ENCODE measurements at places on chromosomes 6 and 20.

DNA sequence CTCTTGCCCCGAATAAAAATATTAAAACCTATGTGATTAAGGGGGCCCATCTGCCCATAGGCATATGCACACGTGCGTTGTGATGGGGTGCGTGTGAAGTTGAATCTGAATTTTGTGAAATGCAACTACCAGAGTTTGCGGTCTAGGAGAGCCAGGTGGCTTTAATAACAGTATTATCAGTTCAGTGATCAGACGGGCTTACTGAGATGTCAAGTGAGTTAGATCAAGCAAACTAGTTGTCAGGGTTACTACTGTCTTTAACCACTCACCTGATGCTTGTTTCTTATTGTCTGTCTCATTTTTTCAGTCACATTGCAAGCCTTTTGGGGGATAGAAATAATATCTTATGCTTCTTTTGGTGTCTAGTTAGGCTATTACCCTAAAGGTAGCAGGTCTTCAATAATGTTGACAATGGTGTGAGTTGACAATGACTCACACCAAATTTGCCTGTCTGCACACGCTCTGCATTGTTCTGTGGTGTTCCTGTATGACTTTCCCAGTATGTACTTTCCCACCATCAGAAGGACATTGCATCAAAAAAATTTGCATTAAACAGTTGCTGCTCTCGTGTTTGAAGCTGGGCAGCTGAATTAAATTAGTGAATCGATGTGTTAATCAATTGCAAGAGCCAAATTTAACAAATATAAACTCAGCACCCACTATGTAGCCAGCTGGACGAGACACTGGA, 103.1 kb upstream of the NAA20 start:
- H3K4me1 ChIP-seq, result peaks cover 18% of the 10 kb centered on the region
- H3K27me3 ChIP-seq, result no peaks in the 10 kb centered on the region
- peak overlapping the region; percentile 86 for H3K27ac ChIP-seq
- no peak for DNase-seq

GRCh38 chr6:52233975-52234823, 10.1 kb downstream of the IL17F start:
- no peaks in the 10 kb centered on the region for H3K4me1 ChIP-seq
- H3K27me3 ChIP-seq, result no peaks in the 10 kb centered on the region
- H3K27ac ChIP-seq, result no peak overlapping the region
- no peak overlapping the region for H3K4me3 ChIP-seq
- DNase-seq, result no peak
- no peaks in the 10 kb centered on the region for H3K36me3 ChIP-seq

- peak overlapping the region; percentile 95 for H3K4me3 ChIP-seq
- H3K36me3 ChIP-seq, result no peaks in the 10 kb centered on the region
- H3K27ac ChIP-seq, result no peak overlapping the region
- no peak for DNase-seq
Measured at GRCh38 chr20:25197183-25197869, 1.8 kb downstream of the ENTPD6 start.

DNA sequence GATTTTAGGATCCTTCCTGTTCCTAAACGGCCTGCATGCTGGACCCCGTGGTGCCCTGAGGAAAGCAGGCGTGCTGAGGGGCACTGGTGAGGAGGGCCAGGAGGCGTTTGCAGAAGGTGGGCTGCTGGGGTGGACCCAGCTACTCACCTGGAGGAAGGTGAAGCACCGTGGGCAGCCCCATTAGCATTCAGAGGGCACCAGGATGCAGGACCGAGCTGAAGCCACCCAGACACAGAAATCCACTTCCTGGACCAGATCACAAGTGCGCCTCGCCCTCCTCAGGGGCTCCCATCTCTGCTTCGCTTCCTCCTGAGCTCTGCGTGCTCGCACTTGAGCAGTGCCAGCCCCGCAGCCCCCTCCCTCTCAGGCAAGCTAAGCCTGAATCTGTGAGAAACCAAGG, 187.0 kb downstream of the SYNDIG1 start:
- no peak overlapping the region for H3K27ac ChIP-seq
- H3K36me3 ChIP-seq, result no peaks in the 10 kb centered on the region
- no peaks in the 10 kb centered on the region for H3K4me1 ChIP-seq
- H3K4me3 ChIP-seq, result no peak overlapping the region

DNA sequence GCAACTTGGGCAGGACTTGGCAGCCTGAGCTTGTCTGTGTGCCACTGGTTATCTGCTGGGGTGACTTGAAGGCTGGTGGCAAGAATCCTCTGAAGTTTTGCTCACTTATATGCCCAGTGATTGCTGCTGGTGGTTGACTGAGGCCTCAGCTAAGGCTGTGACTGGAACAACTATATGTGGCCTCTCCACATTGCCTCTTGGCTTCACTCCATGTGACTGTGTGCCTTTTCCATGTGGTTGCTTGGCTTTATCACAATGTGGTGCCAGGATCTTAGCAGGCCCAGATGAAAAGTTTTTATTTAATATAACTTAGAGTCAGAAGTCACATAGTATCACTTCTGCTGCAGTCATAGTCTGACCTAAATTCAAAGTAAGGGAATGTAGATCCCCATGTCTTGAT, 104.5 kb downstream of the ADAT2 start:
- no peaks in the 10 kb centered on the region for H3K4me1 ChIP-seq
- no peak for DNase-seq
- H3K4me3 ChIP-seq, result no peak overlapping the region
- no peak overlapping the region for H3K27ac ChIP-seq

DNA sequence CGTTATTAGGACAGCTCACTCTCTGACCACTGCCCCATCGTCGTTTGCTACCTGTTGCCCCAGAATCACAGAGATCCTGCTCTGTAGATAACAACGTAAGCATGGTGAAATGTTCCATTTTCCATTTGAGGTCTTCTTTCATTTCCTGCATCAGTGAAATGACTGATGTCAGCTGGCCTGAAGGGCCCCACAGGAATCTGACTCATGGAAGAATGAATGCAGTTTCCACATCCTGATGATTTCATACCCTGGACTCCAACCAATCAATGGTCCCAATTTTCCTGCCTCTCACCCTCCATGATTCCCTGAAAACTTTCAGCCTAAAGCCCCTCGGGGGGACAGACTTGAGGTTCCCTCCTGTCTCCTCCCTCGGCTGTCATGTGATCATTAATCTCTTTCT, 394.4 kb upstream of the CDH4 start:
- H3K4me1 ChIP-seq, result no peaks in the 10 kb centered on the region
- H3K4me3 ChIP-seq, result no peak overlapping the region
- no peaks in the 10 kb centered on the region for H3K27me3 ChIP-seq
- DNase-seq, result no peak
- H3K27ac ChIP-seq, result no peak overlapping the region

GRCh38 chr20:54014293-54014926, 56.0 kb downstream of the BCAS1 start:
- no peak for DNase-seq
- no peaks in the 10 kb centered on the region for H3K4me1 ChIP-seq
- no peaks in the 10 kb centered on the region for H3K36me3 ChIP-seq
- no peak overlapping the region for H3K4me3 ChIP-seq

GRCh38 chr6:36247693-36248092, 22.2 kb upstream of the PNPLA1 start:
- no peak overlapping the region for H3K27ac ChIP-seq
- H3K4me1 ChIP-seq, result no peaks in the 10 kb centered on the region
- H3K4me3 ChIP-seq, result no peak overlapping the region
- DNase-seq, result no peak

- H3K4me1 ChIP-seq, result peaks cover 4% of the 10 kb centered on the region
- H3K27ac ChIP-seq, result no peak overlapping the region
- H3K4me3 ChIP-seq, result no peak overlapping the region
- DNase-seq, result no peak
Measured at GRCh38 chr6:24387818-24388217, 14.9 kb upstream of the MRS2 start.

GRCh38 chr6:148144917-148145521, 197.6 kb upstream of the SASH1 start:
- H3K4me3 ChIP-seq, result peak overlapping the region; percentile 22
- no peaks in the 10 kb centered on the region for H3K27me3 ChIP-seq
- H3K36me3 ChIP-seq, result no peaks in the 10 kb centered on the region
- DNase-seq, result no peak

- no peak overlapping the region for H3K4me3 ChIP-seq
- no peak for DNase-seq
- no peak overlapping the region for H3K27ac ChIP-seq
Measured at GRCh38 chr6:51585264-51585663, 502.1 kb downstream of the PKHD1 start.

GRCh38 chr6:22709803-22710202, 140.4 kb downstream of the HDGFL1 start:
- no peak overlapping the region for H3K27ac ChIP-seq
- H3K4me3 ChIP-seq, result no peak overlapping the region
- DNase-seq, result no peak
- H3K27me3 ChIP-seq, result no peaks in the 10 kb centered on the region
- H3K36me3 ChIP-seq, result no peaks in the 10 kb centered on the region

DNA sequence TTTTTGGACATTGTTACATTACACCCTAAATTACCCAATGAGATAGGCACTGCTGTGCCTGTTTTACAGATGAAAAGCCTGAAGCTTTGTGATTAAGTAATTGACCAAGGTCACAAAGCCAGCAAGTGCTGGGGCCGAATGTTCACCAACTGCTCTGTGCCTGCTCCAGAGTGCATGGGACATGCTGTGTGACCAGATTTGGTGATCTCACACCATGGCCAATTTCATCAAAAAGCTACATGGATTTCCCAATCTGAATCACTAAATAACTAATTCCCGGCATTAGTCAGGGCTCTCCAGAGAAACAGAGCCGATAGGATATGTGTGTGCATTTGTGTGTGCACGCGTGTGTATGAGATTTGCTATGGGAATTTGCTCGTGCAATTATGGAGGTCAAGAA, 228.3 kb upstream of the ECI2 start:
- H3K27me3 ChIP-seq, result no peaks in the 10 kb centered on the region
- H3K4me1 ChIP-seq, result peaks cover 11% of the 10 kb centered on the region
- no peak overlapping the region for H3K4me3 ChIP-seq
- H3K36me3 ChIP-seq, result no peaks in the 10 kb centered on the region
- no peak overlapping the region for H3K27ac ChIP-seq
- DNase-seq, result no peak

DNA sequence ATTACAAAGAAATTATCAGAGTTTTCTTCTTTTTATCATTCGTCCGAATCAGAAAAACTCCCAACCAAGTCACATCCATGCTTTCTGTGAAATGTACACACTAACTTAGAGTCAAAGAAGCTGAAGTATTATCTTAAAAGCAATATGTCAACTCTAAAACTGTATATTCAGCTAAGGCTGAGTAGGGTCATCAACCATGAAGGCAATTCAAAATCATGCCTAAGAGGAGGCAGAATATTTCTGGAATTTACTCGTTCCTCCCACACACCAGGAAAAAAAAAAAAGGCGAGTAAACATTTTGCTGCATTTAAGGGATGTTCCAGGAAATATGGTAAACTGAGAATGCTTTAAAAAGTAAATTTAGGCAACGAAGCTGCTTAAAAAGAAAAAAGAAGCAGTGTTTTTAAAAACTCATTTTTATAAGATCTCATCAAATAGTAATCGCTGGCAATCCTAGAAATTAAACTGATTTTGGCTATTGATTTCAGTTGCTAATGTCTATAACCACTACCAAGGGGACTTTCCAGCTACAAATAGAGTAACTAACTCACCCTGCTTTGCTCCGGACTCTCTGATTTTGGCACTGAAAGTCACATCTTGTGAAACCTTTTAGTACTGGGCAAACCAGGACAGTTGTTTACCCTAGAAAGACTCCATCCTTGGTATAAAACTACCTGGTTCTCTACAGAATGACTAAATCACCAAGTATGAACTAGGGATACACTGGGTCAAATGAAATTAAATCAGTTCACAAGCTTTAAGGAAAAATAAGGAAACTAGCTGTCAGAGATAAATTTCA, 82.8 kb downstream of the MBOAT1 start:
- H3K4me3 ChIP-seq, result no peak overlapping the region
- peak overlapping the region; percentile 7 for H3K27ac ChIP-seq
- DNase-seq, result no peak
- H3K4me1 ChIP-seq, result no peaks in the 10 kb centered on the region
- no peaks in the 10 kb centered on the region for H3K27me3 ChIP-seq

DNA sequence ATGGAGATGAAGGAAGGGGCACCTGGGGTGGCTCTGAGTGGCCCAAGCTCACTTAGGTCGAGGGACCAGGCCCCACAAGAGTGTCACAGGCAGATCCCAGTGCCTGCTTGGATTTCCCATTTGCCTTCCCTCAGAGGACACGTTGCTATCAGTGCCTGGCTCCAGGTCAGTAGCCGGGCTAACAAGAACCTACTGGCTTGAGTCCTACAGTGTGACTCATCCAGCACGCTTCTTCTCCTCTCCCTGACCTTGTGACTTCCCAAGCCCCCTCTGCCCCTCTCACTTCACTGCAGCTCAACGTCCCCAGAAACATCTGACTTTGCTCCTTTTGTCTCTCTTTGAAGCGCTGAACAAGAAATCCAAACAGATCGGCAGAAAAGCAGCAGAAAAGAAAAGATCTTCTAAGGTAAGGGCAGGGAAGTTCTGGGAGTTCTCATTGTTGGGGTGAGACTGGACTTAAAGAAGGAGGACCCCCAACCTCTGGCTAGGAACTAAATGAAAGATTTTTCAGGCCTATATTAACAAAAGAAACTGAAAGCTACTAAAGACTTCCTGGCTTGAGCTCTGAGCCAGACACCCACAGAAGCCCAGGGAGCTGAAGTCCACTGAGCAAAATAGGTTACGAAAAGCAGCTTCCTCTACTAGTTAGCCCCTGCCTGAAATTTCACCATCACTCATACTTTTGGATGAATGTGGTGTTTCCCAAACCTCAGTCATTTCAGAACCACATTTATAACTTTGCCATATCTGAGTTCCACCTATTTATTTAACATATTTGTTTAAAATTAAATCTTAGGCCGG, 21.5 kb downstream of the ASIP start:
- DNase-seq, result no peak
- H3K27me3 ChIP-seq, result no peaks in the 10 kb centered on the region
- H3K36me3 ChIP-seq, result no peaks in the 10 kb centered on the region
- H3K27ac ChIP-seq, result no peak overlapping the region

DNA sequence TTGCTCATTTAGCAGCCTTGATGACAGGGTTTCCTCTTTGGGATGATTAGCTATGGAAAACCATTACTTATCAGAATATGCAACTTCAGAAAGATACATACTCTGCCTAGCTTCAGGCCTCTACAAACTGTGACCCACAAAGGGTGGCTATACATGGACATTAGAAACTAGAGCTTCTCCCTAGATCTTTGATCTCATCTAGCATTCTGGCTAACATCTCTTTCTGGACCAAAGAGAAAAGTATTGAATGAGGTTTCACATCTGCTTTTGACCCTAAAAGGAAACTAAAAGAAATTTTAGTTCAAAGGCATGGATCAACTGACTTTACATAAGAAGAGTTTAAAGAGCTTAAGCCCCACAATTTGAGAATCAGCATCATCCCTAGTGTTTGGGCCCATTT, 12.4 kb upstream of the HMGN3 start:
- H3K36me3 ChIP-seq, result no peaks in the 10 kb centered on the region

GRCh38 chr6:109056661-109057060, 38.0 kb downstream of the SESN1 start:
- H3K4me1 ChIP-seq, result peaks cover 29% of the 10 kb centered on the region
- H3K36me3 ChIP-seq, result no peaks in the 10 kb centered on the region
- no peak overlapping the region for H3K27ac ChIP-seq
- no peak overlapping the region for H3K4me3 ChIP-seq
- no peaks in the 10 kb centered on the region for H3K27me3 ChIP-seq

- H3K27me3 ChIP-seq, result no peaks in the 10 kb centered on the region
- H3K36me3 ChIP-seq, result no peaks in the 10 kb centered on the region
- DNase-seq, result no peak
- H3K4me3 ChIP-seq, result no peak overlapping the region
- peaks cover 75% of the 10 kb centered on the region for H3K4me1 ChIP-seq
- peak overlapping the region; percentile 76 for H3K27ac ChIP-seq
Measured at GRCh38 chr20:44643596-44644229, 7.8 kb downstream of the ADA start.

GRCh38 chr6:34714663-34715062, 18.1 kb upstream of the ILRUN start:
- H3K4me1 ChIP-seq, result no peaks in the 10 kb centered on the region
- DNase-seq, result no peak
- no peak overlapping the region for H3K4me3 ChIP-seq
- H3K36me3 ChIP-seq, result no peaks in the 10 kb centered on the region
- H3K27me3 ChIP-seq, result no peaks in the 10 kb centered on the region
